Right forelimb (tissue), 1 donor: ENCODE measurements at places on chromosomes 7 and 10.

GRCh38 chr7:130112093-130112492 is 41.8 kb downstream of the KLHDC10 start:
- DNase-seq, result no peak

- peak; percentile 61 for DNase-seq
Observed at GRCh38 chr10:118564652-118565051, 30.8 kb downstream of the PRLHR start.

DNA sequence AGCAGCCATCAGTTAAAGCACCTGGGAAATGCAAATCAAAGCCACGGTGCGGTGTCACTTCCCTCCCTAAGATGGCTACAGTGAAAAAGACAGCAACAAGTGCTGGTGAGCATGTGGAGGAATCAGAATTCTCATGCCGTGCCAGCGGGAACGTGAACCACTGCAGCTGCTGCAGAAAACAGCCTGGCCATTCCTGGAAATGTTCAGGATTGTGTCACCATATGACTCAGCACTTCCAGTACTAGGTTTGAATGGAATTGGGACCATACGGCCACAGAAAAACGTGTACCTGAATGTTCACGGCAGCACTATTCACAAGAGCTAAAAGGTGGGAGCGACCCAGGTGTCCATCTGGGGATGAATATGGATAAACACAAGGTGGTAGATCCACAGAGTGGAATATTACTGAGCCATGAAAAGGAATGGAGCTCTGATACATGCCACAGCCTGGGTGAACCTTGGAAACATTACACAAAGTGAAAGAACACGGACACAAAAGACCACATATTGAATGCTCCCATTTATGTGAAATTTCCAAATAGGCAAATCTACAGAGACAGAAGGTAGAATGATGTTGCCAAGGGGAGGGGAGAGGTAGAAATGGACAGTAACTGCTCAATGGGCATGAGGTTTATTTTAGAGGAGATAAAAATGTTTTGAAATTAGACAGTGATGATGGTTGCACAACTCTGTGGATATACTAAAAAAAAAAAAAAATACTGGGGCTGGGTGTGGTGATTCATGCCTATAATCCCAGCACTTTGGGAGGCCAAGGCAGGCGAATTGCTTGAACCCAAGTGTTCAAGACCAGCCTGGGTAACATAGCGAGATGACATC is 61.6 kb downstream of the MICALL2 start:
- DNase-seq, result no peak

GRCh38 chr7:64879086-64879730 is 23.9 kb upstream of the ZNF273 start:
- DNase-seq, result peak; percentile 34

GRCh38 chr7:11875635-11876034 is 43.6 kb upstream of the THSD7A start:
- no peak for DNase-seq

GRCh38 chr7:129952086-129952652 is 591 bp downstream of the UBE2H start:
- peak; percentile 70 for DNase-seq

GRCh38 chr7:5574770-5575269 is 151.2 kb upstream of the TNRC18 start:
- DNase-seq, result no peak

DNA sequence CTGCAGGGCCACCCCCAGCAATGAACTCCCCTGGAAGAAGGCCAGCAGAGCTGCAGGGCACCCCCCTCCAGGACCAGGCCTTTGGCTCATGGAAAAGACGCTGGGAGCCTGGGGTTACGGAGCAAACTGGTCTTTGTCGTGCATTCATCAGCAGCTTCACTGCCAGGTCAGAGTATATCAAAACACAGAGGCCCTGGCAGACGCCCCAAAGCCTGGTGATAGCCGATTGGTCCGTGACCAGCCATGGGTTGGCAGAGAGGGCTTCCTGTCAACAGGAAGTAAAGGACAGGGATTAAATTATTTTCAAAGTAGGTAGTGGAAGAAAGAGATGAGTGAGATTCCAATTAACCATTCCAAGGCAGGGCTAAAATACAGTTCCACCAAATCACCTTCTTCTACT is 9.0 kb downstream of the PRKAG2 start:
- no peak for DNase-seq

GRCh38 chr10:11861341-11861740 is 38.2 kb downstream of the PROSER2 start:
- DNase-seq, result no peak

DNA sequence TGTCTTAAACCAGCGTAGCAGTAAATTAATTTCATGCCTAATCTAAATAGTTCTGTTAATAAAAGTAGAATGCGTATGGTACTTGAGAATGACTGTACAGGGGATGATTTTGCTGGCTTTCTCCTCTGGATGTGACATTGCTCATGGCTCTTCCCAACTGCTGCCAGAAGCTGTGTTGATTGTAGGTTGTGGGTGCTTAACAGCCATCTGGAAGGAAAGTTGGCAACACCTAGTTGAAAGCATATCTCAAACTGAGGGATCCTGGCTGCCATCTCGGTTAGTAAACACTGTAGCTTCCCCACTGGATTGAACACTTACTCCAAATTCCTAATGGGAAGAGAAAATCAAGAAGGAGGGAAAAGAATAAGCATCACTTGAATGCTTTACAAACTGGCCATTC is 130.9 kb downstream of the NXPH1 start:
- no peak for DNase-seq

DNA sequence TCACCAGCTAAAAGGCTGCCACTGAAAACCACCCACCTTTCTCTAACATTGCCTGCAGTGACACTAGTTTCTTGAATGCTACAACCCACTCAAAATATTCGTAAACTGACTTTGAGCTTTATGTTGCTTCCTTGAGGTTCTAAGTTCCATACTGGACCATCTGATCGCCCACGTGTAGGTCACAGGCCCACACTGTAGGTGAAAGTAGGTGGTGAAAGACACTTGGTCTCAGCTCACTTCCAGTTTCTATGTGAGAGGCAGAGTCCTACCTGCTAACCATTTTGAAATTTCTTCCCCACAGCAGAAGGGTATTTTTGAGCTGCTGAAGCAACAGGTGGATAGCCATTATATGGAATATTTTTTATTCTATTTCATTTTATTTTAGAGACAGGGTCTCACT is 97.3 kb downstream of the MYO3A start:
- DNase-seq, result no peak

DNA sequence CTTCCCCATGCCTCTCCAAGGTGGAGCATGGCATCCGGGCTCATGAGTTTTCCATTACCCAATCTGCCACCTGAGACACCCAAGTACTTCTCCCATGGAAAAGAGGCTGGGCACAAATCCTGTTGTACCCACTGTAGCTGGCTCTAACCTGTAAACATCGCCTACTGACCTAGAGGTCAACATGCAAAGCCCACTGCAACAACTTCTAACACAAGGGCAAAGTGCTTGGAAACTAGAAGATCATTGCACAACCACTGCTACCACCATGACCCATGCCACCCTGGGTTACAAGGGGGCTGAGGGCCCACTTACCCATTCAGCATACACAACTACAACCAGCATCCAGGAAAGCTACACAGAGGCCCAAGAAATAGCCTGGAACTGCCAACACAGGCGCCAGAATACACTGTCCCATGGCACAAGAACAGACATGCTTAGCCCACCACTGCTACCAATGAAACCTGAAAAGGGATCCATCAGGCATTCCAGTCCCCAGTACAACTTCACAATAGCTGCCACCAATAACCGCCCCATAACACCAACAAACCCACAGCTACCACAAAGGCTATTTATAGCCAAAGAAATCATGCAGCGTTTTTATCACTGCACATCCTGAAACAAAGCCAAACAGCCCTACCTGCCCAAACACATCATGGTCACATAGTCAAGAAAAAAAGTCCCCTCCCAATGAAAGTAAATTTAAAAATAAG is 63.4 kb downstream of the RNF32 start:
- DNase-seq, result no peak

DNA sequence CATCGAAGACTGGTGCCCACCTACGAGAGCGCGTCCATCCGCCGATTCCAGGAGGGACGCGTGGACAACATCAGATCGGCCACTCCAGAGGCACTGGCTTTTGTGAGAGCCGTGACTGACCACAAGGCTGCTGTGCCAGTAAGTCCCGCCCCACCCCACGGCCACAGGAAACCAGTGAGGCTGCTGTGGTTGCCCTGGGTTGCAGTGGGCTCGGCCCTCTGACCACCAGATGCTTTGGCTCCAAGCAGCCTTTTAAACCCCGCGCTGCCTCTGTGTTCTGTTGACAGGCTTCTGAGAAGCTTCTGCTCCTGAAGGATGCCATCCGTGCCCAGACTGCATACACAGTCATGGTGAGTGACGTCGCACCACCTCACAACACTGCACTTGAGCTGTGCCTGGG is 24.4 kb upstream of the C10orf53 start:
- no peak for DNase-seq

DNA sequence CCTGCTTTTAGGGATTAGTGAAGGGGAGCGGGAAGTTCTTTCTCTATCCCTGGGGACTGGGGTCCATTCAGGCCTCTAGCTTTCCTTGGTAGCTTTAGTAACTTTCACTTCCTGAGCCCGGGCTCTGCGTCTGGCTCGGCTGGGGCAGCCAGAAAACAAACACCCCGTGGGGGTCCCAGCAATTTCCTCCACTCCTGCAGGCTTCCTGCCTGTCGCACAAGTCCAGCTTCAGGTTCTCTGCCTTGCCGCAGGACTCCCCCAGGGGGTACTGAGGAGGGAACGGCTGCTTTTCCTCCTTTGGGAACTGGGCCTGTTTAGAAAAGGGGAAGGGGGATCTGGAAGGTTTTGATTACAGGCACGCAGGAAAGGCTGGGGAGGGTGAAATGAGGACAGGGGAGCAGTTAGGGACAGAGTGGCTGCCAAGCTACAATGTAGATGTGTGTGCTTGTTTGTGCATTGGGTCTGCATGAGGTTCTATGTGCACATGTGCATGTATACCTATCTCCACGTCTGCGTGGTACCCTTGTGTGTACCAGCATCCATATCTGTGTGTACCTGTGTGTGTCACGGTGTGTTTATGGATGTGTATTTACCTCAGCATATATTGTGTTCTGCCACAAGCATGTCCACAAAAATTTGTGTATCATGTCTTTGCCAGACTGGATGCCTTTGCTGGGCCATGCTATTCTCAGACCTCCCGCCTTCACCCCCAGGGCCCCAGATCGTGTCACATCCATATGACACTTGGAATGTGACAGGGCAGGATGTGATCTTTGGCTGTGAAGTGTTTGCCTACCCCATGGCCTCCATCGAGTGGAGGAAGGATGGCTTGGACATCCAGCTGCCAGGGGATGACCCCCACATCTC is 2.0 kb downstream of the KAZALD1 start:
- no peak for DNase-seq

- no peak for DNase-seq
Observed at GRCh38 chr7:122682815-122683550, 15.9 kb downstream of the RNF133 start.

DNA sequence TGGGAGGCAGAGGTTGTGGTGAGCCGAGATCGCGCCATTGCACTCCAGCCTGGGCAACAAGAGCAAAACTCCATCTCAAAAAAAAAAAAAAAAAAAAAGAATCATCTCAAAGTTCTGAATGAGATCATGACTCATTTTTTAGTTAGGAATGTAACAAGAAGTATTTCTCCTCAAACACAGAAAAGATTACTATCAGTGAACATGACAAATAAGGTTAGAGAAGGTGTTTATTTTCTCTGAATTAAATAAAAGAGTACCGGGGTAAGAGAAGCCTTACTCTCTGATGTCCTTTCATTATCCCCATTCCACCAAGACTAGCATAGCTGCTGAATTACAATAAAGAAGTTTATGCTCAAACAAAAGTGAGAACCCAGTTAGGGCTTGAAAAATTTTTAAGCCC is 50.1 kb downstream of the IPMK start:
- DNase-seq, result no peak

DNA sequence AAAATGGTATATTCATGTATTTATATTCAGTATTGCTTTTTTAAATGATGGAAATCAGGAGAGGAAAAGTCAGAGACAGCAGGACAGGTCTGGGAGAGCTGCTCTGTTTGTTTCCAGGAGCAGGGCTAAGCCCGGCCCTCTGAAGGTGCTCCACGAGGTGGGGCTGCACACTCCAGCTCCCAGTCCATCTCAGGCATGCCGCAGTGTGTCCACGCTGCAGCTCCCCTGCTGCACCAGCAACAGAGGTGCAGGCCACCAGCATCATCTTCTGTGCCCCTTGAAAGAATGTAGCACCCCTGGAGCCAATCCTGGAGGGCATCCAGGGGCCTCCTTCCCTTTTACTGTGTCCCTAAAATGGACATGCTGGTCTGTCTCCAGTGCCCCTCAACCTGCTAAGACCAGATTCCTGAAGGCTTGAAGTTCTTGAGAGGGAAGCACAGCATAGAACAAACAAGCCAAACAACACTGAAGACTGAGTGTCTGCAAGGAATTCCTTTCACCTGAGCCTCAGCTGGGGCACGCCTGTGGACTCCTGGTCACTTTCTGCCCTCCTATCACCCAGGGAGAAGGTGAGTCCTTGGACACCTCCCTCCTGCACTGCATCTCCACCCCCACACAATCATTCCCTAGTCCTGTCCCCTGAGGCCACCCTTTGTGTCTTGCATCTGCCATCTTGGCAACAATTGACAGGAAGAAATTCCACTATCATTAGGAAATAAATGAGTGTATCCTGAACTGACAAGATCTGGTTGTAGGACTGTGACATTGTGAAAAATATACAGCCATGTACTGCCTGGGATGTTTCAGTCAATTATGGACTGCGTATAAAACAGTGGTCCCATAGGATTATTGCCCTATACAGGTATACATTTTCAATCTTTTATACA is 100.5 kb downstream of the CXCL12 start:
- no peak for DNase-seq

DNA sequence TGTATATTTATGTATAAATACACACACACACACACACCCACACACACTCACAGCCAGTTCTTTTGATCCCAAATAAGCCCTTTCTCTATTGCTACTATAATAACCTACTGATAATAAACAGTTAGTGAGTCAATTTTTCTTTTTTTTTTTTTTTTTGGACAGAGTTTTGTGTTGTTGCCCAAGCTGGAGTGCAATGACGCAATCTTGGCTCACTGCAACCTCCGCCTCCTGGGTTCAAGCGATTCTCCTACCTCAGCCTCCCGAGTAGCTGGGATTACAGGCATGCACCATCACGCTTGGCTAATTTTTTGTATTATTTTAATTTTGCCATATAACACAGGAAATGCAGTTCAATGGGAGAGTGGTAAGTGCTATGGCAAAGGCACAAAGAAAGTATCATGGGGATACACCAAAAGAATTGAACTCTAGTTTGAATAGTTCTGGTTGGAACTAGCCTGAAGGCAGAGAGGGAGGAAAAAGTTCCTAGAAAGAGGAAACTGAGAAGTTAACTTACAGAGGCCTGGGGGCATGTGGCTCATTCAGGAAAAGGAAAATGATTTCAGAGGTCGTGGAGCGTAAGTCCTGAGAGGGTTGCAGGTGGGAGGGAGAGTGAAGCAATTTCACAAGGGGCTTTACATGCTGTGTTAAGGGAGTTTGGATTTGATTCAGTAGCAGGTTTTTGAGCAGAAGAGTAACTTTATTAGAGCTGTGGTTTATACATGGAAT is 44.4 kb upstream of the JCAD start:
- DNase-seq, result no peak

DNA sequence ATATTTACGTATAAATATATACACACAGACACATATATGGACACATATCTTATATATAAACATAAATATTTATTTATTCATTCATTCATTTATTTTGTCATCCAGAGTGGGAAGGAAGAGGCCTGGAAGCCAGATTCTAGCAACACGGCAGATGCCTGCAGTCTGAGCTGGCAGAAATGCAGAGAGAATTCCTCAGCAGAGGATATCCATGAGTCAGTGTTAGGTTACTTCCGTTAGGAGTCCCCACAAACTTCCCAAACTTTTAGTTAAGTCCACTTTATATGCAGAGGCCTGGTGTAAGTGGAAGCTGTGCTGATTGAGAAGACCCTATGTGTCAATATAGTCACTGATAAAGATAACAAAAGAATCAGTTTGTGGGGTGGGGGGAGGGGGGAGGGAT is 89.6 kb downstream of the PPP1R17 start:
- DNase-seq, result no peak
